ENCODE measurements at places on chromosomes 16 and 17.
A peak's percentile ranks its signal among the peaks of the same experiment; 100 is the strongest.

GRCh38 chr17:45824901-45825492 lies 19.7 kb upstream of the SPPL2C start:
- DNase-seq, result no peak

- no peak for DNase-seq
Observed at GRCh38 chr16:66152823-66153393, 213.6 kb upstream of the CDH5 start.

DNA sequence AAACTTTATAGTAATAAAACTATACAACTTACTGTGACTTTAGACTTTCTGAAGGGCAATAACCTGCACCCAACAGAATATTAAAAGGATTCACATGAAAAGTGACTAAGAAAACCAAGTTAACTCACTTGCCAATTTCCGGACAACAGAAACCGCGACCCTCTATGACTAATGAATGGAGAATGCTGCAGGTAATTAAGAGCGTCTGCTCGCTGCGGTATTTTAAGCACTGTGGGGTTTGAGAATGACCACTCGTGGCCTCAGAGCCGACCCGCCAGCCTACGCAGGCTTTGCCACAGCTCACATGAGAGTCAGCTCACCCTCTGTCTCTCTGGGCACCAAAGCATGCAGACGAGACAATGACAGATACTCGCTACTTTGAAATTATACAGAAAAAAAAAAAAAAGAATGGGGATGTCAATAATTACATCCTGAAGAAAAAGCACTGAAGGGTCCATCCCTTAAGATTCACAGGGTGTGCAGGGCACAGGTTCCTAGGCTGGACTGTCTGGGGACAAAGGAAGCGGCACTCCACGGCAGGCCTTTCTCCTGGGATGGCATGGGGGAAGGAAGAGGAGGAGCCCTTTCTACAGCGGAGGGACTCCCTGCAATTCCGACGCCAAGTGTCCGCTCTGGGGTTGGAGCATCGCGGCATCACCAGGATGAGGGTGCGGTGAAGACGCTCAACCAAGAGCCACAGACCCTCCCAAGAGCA lies 35.0 kb downstream of the ZCCHC14 start:
- no peak for DNase-seq

GRCh38 chr17:32111141-32111771 lies 31.0 kb upstream of the RHOT1 start:
- DNase-seq, result peak; percentile 71

DNA sequence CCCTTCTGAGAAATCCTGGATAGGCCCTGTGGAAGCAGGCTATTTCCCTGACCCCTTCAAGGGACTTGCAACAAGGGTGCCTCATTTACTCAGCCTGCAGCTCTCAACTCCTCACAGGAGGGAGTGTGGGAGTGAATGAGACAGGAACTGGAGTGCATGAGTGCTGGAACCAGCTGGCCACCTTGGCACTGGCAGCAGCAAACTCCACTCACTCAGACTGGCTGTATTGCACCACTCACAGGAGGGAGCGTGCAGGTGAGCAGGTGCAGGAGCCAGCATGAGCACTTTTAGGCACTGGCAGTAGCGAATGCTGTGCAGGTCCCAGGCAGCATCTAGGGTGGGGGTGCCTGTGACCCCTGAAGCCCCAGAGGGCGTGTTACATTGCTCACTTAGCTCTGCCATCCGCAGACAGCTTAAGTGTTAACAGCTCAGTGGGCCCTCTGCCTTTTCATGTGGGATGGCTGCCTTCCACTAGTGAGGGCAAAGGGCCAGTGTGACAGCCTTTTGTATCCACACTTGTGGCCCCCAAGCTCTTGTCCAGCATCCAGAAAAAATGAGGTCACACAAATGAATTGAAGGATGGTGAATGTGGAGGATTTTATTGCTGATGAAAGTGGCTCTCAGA lies 11.0 kb upstream of the ZNHIT3 start:
- no peak for DNase-seq

- peak; percentile 57 for DNase-seq
Observed at GRCh38 chr17:78040440-78041385, 82.2 kb downstream of the TNRC6C start.

DNA sequence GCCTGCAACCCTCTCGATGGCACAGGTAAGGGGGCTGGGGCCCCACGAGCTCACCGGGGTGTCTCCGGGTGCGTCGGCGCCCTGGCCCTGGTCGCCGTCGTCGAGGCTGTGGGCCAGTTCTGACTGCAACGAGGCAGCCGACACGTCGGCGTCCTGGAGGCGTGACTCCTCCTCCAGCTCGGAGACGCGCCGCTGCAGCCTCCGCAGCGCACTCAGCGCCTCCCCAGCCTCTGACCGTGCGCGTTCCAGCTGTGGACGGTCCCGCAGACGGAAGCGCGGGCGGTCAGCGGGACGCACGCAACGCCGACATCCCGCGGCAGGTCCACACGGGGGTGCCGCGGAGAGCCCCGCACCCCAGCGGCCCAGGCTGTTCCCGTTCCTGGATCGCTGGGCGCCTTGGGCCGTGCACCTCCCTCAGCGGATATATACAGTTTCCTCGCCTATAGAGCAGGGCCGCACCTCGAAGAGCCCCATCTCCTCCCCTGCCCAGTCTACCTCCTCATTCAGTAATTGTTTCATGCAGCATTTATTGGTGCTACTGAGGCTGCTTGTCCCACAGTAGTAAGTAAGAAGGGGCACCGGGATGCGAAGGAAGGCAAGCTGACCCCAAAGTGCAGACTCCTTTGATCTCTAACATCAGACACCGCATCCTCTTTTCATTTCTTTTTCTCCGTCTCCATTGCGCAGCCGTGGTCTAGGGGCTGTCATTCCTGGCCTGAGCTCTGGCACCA lies 5.8 kb downstream of the THOC6 start:
- no peak for DNase-seq

DNA sequence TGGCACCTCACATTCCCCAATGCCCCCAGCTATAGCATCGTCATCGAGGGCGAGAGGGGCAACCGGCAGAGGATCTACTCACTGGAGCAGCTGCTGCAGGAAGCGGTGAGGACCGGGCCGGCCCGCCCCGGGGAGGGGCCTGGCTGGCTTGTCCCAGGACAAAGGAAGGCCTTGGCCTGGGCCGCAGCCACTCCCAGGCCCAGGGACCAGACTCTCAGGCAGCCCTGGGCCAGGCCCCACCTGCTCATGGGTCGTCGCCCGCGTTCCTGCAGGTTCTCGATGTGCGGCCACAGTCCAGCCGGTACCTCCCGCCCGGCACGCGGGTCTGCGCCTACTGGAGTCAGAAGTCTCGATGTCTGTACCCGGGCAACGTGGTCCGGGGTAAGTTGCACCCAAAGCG lies 53.4 kb downstream of the ACTG1 start:
- DNase-seq, result no peak

- no peak for DNase-seq
Observed at GRCh38 chr16:78778101-78779004, 678.9 kb downstream of the WWOX start.

DNA sequence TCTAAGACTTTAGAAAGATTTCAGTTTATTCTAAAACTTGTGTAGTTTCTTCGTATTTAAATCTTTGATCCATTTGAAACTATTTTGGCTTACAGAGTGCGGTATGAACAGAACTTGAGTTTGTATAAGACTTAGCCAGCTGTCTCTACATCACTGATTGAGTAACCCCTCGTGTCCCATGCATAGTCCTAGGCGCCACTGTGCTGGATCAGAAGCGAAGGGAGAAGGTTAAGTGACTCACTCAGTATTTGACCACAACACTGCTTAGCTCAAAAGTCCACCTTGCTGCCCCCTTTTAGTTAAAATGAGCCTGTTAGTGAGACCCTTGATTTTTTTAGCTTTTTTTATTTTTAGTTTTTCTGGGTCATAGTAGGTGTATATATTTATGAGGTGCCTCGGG lies 28.4 kb downstream of the CD300LB start:
- no peak for DNase-seq

DNA sequence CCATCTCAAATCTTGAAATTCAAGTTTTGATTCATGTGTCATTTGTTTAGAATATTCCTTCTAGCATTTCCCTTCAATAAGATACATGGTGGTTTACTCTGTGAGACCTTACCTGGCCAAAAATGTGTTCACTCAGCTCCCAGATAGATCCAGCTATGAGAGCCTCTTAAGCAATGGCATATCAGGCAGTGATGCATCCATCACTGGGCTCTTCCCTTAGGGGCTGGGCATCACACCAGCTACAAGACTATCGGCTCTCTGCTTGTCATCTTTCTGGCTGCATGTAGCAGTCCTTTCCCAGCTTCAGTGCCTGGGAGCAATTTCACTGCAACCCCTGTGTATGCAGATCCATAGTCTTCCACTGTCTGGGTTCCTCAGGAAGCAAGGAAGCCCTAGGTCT lies 40.6 kb downstream of the GOSR1 start:
- DNase-seq, result no peak

DNA sequence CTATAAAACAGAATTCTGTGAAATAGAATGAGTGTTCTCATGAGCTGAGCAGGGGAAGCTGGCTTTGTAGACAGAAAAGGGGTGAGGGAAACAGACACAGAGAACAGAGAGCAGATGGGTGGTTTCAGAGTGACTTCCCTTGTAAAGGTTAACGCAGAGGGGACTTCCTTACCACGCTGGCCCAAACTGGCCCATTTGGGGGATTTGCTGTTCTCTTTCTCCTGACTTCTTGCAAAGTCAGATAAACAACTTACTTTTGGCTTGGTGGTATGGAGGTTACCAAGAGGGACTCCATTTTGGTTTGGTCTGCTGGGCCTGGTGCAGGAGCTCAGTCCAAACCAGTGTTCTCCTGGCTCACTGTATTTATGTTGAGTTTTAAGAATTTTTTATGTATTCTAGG lies 48.4 kb downstream of the SEC14L1 start:
- no peak for DNase-seq

DNA sequence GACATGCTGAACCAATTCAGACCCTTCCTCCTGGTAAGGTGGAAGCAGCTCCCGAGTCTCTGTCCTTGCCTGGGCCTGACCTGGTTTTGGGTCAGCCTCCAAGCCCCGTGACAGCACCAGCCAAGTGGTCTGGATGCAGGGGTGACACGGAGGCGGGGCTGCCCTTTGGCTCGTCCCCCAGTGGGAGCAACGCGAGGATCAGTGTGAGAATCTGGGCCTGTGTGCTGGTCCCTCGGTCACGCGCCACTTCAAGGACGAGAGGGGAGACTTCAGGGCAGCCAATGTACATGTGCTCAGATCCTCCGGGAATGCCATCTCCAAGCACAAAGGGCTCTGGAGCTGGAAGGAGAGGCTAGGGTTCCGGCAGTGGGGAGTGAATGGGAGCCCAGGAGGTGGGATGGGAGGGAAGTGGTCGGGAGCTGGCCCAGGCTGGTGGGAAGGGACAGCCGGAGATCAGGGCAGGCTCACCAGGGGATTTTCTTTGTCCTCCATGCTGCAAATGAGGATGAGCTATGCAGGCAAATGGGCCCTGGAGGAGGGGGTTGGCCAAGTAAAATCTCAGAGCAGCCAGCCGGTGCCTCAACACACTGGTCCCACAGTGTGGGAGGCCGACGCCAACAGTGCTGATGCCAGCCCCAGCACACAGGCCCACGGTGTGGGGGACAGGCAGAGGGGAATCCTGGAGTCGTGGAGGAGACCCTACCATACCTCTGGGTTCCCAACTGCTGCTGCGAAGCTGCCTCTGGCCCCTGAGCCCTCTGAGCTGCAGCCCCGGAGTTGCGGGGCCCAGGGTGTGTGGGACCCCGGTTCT lies 4.2 kb upstream of the NDRG4 start:
- DNase-seq, result no peak

DNA sequence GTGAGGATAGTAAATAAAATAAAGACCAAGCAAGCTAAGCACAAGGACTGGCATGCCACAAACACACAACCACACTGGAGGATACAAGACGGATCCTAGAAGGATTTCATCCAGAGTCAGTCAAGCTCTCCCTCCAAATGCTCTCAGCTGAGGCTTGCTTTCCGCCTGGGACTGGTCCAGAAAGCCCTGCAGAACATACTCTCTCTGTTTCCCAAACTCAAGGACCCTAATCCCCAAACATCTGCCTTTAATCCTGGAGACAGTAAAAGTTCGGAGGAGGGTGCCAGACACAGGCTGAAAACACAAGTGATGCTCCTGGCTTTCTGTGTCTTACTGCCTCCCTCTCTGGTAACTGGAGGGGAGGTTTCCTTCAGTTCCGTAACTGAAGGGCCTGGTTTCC lies 5.3 kb upstream of the HSD11B2 start:
- DNase-seq, result no peak

- DNase-seq, result no peak
Observed at GRCh38 chr17:57782062-57782490, 37.0 kb upstream of the CCDC182 start.

DNA sequence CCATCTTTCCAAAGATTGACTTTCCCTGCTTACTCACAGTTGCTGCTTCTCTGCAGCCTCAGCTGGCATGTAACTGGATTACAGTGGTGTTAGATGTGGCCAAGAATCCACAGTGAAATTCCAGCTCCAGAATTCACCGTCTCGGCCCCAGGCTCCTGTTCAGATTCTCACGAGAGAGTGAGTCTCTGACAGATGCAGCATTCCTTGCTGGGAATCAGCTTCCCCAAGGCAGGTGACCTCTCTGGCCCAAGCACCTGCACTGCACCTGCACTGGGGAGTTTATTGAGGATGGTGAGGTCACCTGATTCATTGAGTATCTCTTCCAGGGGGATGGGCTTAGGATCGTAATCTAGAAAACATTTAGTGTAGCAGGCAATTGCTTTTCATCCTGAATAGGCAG lies 600.5 kb upstream of the RBFOX1 start:
- no peak for DNase-seq

DNA sequence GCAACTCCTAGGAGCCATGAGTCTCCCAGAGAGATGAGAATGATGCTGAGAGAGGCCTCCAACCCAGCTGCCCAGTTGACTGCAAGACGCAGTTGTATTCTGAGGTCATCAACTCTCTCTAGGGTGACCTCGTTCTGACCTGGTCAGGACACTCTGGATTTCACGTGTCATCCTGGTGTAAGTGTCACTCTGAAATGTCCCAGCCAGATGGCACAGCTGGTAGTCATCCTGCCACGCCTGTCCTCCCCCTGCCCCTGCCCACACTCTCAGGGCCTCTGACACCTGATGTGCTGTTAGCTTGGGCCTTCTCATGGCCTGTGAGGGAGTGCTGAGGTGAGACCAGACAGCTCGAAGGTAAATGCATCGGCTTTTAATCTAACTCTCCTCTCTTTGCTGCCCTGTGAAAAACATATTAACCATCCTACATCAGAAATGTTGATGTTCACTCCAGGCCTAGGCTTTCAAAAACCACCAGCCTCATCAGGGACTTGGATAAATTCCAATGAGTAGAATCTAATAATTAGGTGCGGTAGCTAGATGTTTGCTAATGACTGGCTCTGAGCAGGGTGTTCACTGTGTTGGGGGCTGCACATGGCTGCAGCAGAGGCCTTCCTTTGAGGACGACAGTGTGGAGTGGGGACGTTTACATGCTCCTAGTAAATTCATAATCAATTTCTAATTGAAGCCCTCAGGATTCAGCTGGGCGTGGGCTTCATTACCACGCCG lies 13.8 kb downstream of the MLYCD start:
- DNase-seq, result no peak

- DNase-seq, result no peak
Observed at GRCh38 chr16:86571530-86571915, 4.9 kb downstream of the FOXC2 start.
